ENCODE measurements at places on chromosomes 13 and 19.
A peak's percentile ranks its signal among the peaks of the same experiment; 100 is the strongest.

DNA sequence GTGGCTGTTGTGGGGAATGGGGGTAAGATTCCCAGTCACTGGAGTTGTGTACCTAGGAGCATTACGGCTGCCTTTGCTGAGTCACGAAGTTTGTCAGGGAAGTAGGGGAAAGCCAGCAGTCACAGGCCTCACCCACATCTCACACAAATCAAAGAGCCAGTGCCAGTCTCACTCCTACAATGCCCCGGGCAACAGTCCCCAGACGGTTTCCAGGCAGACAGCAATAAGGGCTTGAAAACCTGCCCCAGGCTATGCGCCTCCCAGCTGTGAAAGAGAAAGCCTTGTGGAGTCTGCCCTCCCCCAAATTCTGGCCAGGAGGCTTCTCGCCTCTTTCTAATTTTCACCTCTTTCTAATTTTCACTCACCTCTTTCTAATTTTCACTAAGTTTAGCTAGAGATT, 142.3 kb upstream of the EDNRB start:
- peak; percentile 5 for DNase-seq

DNA sequence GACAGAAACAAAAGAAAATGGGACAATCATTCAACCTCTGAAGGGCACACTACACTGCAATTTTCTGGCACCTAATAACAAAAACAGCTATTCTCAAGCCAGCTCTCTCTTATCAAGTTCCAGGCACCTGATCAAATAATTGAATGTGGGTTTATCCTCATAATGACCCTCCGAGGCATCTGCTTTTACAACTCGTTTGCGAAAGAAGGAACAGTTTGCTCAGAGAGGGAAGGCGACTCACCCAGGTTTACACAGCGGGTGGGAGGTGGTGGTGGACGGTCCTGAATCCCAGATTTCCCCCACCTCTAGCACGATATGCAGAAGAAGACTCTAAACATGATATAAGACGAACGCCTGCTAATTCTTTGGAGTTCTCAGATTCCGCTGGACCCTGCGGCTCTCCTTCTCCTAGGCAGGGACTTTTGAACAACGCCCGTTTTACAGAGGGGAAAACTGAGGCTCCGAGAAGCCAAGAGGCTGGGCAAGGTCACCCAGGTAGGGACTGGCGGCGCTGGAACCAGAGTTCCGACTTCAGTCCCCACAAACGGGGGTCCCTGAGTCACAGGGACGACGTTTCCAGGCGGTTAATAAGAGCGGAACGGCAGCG, 641 bp downstream of the SGTA start:
- DNase-seq, result no peak

DNA sequence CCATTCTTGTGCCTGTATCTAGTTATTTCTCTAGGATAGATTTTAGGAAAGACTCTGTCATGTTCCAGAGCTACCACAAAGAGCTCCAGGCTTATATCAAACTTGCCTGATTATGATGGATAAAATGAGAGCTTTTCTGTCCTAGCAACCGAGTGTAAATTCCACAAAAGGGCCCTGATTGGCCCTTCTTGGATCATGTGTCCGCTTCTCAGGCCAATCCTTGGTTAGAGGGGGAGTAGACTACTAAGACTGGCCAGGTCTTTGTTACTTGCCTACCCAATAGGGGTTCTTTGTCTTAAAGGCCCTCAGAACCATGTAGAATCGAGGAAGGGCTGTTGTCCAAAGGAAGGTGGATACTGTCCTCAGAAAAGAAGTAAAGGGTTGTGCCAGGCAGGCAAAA, 2.4 kb downstream of the DHX34 start:
- peak; percentile 25 for DNase-seq

- DNase-seq, result no peak
Measured at GRCh38 chr13:33003458-33004019, 12.7 kb upstream of the KL start.

DNA sequence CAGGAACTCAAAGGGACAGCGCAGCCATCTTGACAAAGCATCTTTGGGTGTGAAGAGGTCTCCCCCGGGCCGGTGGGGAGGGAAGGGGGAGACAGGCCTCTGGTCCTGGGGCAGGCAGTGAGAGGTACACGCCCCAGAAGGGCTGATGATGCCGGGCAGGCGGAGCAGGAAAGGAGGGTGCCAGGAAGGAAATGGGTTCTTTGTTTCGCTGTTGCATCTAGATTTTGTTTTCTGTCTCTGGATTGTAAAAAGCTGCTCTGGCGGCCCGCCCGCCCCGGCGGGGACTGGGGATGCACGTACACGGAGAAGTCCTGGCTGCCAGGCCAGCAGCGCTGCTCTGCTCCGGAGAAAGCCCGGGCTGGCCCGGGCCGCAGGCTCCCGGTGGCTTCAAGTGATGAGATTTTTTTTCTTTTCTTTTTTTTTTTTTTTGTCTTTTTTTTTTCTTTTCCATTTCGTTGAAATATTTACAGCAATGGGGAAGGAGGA, 13.2 kb upstream of the ASF1B start:
- DNase-seq, result peak; percentile 68

- no peak for DNase-seq
Measured at GRCh38 chr19:42540071-42540553, 11.8 kb upstream of the CEACAM1 start.

DNA sequence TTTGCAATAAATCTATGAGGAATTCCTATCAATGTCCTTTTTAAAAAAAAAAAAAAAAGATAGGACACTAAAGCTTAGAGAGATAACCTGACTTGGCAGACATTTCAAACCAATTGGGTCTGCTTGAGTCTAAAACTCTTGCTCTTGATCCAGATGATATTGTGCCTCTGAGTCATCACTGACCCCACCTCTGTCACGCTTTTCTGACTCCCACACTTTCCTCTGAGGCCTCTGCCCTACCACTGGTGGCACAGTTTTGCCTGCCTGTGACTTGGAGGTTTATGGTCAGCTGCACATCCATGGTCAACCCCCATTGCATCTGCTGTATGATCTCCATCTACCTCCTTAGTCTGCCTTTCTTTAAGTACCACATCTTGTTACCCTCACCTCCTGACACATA, 328.7 kb downstream of the SPRY2 start:
- no peak for DNase-seq

GRCh38 chr19:50331221-50331993, 2.2 kb upstream of the KCNC3 start:
- DNase-seq, result no peak

- no peak for DNase-seq
Measured at GRCh38 chr19:5011476-5012238, 42.7 kb downstream of the KDM4B start.

GRCh38 chr19:14565765-14566711, 5.8 kb downstream of the NDUFB7 start:
- no peak for DNase-seq

DNA sequence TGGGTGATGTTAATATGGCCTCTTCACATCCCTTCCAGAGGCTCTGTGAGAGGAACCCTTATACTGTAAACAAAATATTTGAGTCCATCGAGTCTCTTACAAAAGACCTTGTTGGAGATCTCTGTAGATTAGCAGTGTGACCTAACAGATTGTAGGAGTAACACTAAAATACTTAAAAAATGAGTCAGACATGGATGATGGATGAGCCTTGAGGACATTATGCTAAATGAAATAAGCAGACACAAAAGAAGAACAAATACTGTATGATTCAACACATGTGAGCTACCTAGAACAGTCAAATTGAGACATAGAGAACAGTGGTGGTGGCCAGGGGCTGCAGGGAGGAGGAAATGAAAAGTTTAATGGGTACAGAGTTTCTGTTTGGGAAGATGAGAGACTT, 152.2 kb upstream of the UBL3 start:
- DNase-seq, result no peak

DNA sequence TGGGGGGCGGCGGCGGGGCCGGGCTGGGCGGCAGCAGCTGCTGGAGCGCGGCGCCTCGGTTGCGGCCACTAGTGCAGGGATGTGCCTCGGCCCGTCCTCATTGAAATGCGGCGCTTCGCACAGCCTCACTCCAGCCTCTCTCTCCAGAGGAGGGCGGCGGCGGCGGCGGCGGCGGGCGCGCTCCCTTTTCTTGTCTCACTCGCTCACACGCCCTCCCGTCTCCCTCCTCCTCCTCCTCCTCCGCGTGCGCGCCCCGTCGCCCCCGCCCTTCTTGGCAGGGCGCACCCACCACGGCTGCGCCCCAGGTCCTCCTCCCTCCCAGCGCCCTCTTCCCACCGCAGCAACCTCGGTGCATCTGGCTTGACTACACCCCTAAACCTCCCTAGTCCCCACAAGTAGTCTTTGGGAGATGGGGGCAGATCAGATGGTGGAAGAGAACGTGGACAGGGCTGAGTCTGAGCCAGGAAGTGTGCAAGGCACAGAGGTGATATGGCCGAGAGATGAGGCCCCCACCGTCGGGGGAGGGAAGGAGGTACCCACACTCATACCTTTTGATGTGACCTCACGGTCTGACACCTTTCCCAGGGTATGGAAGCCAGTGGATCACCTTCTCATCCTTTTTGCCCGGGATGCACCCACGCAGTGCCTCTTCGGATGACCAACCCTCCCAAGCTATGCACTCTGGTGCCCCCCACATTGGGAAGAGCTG, at the start of gene DCLK1:
Gene DCLK1, minus strand, starts transcription at position 161 of the 709 bp plus-strand sequence.
- peak; percentile 29 for DNase-seq

GRCh38 chr13:51733374-51734298, 70.3 kb downstream of the DHRS12 start:
- no peak for DNase-seq

DNA sequence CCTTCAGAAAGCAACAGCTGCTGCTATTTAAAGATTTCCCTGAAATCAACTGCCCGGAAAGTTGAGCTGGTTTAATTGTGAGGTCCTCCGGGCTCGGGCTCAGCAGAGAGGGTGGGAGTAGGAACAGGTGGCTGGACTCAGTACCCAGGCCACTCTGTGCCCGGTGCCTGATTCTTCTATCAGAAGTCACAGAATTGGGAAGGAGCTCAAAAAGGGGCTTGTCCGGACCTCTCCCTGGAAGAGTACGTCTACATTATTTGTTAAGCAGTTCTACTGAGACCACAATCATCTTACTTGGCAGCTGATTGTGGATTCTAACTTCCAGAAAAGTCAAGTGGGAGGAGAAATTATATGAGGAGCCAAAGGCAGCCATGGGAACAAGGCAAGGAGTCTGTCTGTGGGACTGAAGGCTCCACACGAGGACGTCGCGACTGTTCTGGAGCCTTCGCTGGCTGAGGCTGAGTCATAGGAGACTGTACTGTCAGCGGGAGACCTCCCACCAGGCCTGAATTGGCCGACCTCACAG, 91.7 kb upstream of the ANKRD10 start:
- DNase-seq, result no peak

DNA sequence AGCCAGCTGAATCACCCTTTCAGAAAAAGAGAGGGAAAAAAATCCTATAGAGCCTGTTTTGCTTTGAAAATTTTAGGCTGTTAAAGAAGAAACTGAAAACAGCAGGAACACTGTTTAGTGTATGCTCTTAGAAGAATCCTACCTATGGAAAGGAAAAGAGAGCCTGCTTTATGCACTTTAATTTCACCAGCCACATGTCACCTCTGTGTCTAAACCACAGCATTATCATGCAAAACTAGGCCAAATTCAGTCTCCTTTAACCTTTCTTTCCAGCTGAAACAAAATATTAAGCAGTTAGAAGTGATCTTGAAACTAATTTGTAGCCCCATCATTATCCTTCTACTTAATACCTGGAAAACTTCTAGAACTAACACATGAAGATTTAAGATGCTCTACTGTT, 97.2 kb upstream of the MAB21L1 start:
- no peak for DNase-seq

DNA sequence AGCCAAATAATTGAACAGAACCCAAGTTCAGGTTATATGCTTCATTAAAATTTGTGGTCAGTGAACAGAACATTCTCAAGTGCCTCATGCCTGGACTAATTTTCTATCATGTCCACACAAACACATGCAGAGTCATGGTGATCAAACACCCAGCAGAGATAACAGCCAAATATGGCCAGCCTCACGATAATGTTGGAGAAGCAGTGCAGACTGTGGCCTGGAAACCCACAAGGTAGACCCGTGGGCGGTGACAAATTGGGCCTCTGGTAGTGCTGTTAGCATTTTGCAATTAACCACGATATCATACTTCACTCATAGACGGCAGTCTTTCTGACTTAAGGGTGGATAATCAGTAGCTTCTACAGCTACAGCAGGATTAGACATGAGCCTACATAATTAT, 35.0 kb upstream of the VWA8 start:
- DNase-seq, result no peak

DNA sequence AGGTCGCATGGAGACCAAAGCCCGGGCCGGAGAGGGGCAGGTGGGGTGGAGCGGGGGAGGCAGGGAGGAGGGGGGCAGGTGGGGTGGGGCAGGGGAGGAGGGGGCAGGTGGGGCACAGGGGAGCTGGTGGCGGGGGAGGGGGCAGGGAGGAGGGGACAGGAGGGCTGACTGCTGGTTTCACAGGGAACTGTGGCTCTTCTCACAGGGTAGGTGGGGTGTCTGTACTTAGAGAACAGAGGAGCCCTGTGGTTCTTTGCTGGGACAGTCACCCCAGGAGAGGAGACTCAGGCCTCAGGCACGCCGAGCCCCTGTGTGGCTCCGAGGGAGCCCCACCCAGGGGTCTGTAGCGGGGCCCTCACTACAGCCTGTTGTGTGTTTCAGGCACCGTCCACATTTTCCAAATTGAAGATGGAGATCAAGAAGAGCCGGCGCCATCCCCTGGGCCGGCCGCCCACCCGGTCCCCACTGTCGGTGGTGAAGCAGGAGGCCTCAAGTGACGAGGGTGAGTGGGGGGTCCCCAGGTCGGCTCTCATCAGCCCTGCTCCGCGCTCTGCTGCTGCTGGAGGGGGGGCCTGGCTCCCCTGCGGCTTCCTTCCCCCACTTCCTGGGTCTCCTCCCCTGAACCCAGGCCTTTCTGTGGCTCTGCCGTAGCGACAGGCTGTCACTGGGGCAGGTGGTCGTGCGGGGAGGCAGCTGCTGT, 162.7 kb downstream of the KDM4B start:
- DNase-seq, result no peak

DNA sequence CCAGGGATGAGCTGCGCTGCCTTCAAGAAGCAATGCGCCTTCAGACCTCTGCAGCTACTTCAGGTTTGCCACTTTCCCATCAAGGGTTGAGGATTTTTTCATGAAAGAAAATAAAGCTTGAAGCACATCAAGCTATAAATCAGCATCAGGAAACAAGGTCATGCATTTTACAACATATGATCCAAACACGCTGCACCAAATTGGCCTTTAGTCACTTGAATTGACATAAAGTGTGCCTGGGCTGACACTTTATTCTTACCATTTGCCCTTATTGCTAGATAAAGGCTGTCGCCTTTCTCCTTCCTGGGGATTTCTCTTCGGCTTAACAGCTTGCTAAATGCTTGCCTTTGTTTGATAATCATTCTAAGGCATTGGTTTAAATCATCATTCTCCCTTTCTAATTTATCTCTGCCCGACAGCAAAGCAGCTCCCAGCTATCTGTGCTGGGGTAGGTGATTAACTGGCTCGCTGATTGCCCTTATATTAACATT, 87.7 kb downstream of the LHFPL6 start:
- DNase-seq, result no peak

Measured in midbrain (tissue), 1 donor.